ENCODE measurements at places on chromosomes 3 and 15.

DNA sequence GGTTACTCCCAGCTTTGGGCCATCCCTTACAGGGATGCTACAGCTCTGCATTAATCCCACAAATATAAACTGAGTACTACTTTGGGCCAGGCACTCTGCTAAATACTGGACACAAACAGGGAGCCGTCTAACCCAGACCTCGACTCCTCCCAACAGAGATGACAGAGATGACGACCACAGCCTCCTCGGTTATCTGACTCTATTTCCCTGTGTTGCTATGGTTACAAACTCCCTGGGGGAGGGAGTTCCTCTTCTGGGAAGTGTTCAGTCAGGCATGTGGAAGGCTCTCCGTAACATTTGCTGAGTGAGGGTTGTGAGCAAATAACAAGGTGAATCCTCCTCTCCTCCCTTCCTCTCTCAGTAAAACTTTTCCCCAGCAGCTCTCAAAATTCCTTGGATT is 6.7 kb upstream of the CMTM7 start:
- no peak for DNase-seq

- no peak for DNase-seq
Measured at GRCh38 chr3:11071096-11071755, 78.7 kb downstream of the SLC6A1 start.

GRCh38 chr3:111081008-111081545 is 9.5 kb downstream of the NECTIN3 start:
- DNase-seq = no peak

GRCh38 chr3:12991481-12991837 is 81.8 kb downstream of the IQSEC1 start:
- DNase-seq = no peak

- DNase-seq = no peak
Measured at GRCh38 chr3:141334627-141335250, 33.6 kb upstream of the ZBTB38 start.
